Right atrium auricular region (tissue), 2 donors: ENCODE measurements at places on chromosomes 12 and 14. TPM values are rescaled to one million over a fixed set of nuclear protein-coding genes. Genes with fewer than 3 reads are reported as not detected.
A peak's percentile ranks its signal among the peaks of the same experiment; 100 is the strongest.

GRCh38 chr14:56587701-56588100, 8.1 kb downstream of the TMEM260 start:
- no peak for DNase-seq

KLRC3 gene
- not detected for total RNA-seq

DNA sequence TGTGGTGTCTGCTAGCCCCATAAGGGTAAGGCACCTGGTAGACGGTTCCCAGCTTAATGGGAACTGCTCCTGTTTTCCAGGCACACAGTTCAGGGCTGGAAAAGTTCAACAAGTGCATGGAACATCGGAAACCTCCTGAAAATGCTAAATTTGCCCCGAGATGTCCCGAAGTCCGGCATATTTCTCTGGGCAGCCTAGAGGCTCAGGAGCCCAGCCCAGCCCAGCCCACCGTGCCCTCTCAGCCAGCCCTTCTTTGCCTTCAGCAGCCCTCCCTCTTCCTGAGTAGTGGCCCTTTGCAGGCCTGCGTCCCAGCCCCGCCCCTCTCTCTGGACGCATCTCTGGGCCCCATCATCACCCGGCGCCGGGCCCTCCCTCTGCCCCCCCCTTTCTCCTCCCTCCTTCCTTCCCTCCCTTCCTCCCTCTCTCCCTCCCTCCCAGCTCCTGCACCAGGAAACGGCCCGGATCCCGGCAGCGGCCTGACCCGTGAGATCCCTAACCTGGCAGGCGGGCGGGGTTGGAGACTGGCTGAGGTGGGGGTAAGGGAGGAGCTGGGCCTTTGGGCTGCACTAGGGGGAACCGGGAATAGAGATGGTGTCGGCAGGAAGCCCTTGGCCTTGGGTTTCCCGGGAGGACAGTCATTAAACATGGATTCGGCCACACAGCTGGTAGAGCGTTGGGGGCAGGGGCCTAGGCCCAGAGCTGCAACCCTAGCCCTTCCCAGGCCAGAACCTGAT, at the start of gene BCL2L2:
Gene BCL2L2, plus strand, starts transcription at position 422 of the 734 bp plus-strand sequence. CDS start 935 bp downstream, outside the sequence.
- DNase-seq, result peak; percentile 93

WNT5B gene
- total RNA-seq, result 1.5 TPM

DNA sequence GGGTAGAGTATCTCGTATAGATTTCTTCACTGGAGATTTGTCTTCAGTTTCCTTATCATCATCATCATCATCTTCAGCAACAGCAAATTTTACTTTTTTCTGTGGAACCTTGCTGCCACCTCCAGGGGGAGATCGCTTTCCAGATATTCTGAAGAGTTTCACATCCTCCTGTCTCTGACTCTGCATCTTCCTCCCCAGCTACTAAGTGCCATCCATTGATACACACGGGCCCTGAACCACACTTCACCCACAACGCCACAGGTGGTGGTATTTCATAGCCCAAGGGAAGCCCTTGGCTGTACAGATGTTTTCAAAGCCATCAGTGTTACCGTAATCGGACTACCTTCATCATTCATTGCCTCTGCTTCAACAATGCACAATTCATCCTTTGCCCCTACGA, 82.2 kb downstream of the PPP2R5C start:
- DNase-seq, result no peak

- DNase-seq, result no peak
These were observed 142.6 kb downstream of the PPM1H start for GRCh38 chr12:62792236-62792870.

RDH12 gene
- not detected for total RNA-seq

DNA sequence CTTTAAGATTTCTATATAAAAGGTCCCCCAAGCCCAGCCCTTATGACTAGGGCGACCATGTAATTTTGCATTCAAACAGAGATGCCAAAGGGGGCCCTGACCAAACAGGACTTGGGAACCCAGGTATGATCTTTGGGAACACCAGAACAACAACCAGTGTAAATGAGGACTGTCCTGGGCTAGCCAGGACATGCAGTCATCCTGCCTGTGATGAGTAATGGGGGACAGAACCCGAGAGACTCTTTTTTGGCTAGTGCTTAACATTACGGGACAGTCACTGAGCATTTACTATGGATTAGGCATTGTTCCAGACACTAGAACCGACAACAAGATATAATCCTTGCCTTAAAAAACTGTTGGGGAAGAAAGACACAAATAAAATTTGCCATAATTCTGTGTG, 337.3 kb downstream of the CACNA1C start:
- DNase-seq, result no peak

- no peak for DNase-seq
These were observed 4.1 kb upstream of the TAS2R14 start for GRCh38 chr12:10943167-10943566.

DNA sequence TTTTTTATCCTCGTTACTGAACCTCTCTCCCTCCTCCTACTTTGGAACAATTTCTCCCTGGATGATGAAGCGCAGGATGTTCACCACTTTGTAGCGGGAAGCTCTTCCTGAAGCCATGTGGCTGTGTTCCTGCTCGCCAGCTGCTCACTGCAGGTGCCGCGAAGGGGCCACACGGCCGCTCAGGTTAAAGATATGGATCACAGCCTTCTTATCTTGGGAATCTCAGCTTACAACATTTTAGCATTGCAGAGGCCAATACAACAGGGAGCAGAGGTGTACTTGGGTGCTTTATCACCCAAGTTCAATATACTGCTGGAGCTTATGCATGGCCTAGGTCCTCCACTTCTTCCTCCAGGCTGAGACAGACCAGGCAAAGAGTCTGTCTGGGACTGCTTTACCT, 201.2 kb upstream of the G2E3 start:
- DNase-seq, result no peak

DNA sequence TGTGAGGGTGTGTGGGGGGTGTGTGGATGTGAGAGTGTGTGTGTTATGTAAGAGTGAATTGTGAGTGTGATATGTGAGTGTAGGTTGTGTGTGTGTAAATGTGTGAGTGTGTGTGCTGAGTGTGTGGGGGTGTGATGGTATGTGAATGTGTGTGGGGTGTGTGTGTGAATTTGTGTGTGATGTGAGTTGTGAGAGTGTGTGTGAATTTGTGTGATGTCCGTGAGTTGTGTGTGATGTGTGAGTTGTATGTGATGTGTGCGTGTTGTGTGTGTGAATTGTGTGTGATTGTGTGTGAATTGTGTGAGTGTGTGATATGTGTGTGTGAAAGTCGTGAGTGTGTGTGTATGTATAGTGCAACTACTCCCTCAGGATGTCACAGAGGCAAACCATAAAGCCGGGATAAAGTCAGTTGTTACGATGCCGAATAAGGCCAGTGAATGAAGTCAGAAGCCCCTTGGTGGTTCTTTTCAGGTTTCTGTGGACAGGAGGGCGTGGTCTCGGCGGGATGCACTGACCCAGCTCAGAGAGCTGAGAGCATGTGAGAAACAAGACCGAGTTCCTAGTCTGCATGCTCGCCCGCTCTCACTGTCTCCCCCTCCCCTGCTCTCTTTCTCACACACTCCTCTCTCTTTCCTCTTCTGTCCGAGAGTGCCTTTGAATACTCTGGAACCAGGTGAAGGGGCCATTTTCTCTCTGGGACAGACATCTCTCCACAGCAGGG, 71.8 kb upstream of the MAX start:
- no peak for DNase-seq

- DNase-seq, result no peak
These were observed 20.1 kb upstream of the TIGAR start for GRCh38 chr12:4300883-4301282.

ZNF84 gene
- 8.5 TPM for total RNA-seq

DNA sequence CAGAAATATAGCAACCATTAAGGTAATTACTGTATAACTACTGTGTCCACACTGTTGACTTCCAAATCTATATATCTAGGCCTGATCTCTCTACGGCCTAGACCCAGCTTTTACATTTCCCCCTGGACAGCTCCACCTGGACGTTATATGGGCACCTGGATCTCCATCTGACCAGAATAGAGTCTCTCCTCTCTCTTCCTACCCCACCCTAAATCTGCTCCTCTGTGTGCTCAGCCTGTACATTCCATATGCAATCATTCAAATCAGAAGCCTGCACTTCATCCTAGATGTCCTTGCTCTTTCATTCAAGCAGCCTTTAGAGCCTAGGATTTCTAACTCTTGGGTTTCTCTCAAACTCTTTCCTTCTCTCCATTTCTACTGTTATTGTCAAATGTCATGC, 255.0 kb downstream of the PAX9 start:
- DNase-seq, result no peak

GRCh38 chr12:117742721-117743120, 226.1 kb downstream of the KSR2 start:
- no peak for DNase-seq

ST8SIA1 gene
- 5.0 TPM for total RNA-seq

MYH7 gene
- total RNA-seq, result 4,592 TPM

PTPRB gene
- 22.0 TPM for total RNA-seq

- no peak for DNase-seq
These were observed 23.6 kb upstream of the RDH16 start for GRCh38 chr12:56980941-56981530.

SMIM41 gene
- total RNA-seq, result 3.2 TPM

GRCh38 chr12:31868965-31869364, 90.2 kb upstream of the RESF1 start:
- no peak for DNase-seq

DNA sequence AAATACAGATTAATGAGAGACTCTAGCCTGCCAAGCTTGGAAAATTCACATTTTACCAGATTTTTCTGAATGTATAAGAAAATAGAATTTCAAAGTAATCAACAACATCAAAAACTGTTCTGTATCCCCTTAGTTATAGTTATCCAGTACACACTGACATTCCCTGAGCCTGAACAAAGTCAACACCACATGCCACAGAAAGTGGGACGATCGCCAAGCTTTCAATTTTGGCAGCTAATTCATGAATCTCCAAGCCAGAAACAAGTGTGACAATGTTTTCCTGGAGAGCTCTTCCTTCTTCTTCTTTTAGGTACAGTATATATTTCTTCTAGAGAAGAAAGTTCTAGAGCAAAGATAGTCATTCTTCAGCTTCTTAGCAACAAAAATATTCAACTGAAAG, 290.2 kb downstream of the PRKD1 start:
- peak; percentile 78 for DNase-seq

DNA sequence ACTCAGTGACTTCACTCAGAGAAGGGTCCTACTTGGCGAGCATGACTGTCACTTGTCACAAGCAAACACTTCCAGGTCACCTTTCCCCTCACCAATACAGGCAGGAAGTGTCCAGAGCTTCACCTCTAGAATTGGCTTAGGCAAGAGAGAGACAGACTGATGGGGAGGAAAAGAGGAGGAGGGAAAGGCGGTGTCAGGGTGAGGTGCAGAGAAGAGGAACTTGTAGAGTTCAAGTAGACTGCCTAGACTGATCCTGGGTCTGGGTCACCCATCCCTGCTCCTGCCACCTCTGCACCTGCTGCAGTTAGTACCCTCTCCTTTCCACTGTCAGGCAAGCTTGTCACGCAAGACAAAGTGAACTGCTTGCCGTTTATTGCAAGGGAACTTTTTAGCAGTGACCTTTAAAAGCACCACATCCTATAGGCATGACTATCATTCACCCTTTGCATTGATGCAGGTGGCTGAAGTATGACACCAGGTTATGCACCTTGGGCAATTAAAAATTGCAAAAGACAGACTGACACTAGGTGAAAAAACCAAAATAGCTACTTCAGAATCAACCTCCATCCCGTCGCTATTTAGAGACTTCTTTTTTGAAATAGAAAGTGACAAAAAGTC, 292.4 kb downstream of the SYT1 start:
- DNase-seq, result no peak

DNA sequence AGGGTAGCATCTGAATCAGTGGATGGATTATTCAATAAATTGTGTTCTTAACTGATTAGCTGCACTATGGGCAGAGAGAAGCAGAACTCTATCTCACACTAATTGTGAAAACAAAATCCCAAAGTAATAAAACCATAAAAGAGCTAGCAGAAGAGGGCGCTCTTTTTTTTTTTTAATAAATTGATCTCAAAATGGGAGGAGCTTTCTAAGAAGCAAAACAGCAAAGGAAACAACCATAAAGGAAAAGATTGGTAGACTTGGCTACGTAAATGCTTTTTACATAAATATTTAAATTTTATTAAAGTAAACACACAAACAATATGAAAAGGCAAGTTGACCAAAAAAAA, 1.5 kb upstream of the TM7SF3 start:
- DNase-seq, result no peak

- no peak for DNase-seq
These were observed 1823.6 kb upstream of the FLRT2 start for GRCh38 chr14:83706231-83706954.

GRCh38 chr12:65779091-65779642, 45.1 kb upstream of the HMGA2 start:
- no peak for DNase-seq

GRCh38 chr14:92597906-92598905, 84.6 kb downstream of the RIN3 start:
- DNase-seq, result no peak
